ENCODE measurements at places on chromosomes 5 and 9. TPM values are rescaled to one million over a fixed set of nuclear protein-coding genes. Genes with fewer than 3 reads are reported as not detected.
A peak's percentile ranks its signal among the peaks of the same experiment; 100 is the strongest.

- no peaks in the 10 kb centered on the region for H3K27me3 ChIP-seq
- peaks cover 36% of the 10 kb centered on the region for H3K4me1 ChIP-seq
- H3K4me3 ChIP-seq: no peak overlapping the region
- H3K27ac ChIP-seq: no peak overlapping the region
- H3K36me3 ChIP-seq: no peaks in the 10 kb centered on the region
These were observed 97.7 kb upstream of the LMX1B start for GRCh38 chr9:126515873-126516505.

DNA sequence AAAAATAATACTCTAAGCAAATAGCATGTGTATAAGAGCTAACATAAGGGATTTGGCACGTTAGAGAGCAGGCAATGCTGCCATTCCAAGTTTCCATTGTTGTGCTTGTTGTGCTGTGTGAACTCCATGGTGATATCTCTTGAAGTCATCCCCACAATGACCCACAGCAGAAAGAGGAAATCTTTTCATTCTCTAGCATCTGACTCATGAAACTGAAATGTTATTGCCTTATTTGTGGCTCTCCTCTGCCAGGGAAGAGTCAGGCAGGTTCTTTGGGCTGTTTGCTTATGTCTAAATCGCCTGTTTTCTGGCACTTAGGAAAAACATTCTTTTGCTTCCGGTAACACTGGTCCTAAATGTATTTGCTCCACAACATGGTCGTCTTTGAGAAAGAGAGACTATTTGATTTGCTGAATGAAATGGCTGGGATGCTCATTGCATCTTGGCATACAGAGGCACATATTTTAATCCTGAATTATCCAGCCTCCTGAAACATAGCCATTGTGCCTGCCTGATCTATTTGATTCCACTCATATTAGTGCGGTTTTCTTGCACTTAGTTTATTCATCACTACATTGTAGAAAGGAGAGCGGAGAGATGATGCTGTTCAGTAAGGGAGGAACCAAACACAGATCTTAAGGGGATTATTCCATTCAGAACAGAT is 188.8 kb downstream of the CSNK1G3 start:
- H3K4me3 ChIP-seq: no peak overlapping the region
- DNase-seq: no peak
- H3K36me3 ChIP-seq: no peaks in the 10 kb centered on the region
- H3K4me1 ChIP-seq: no peaks in the 10 kb centered on the region
- H3K27ac ChIP-seq: no peak overlapping the region

The AUH gene
- total RNA-seq: 30.1 TPM

GRCh38 chr9:99820685-99821395 is 845 bp upstream of the NR4A3 start:
- peak overlapping the region; percentile 80 for H3K27ac ChIP-seq
- DNase-seq: peak; percentile 76
- peaks cover 27% of the 10 kb centered on the region for H3K4me1 ChIP-seq
- no peaks in the 10 kb centered on the region for H3K36me3 ChIP-seq

The PLAC8L1 gene
- 0.63 TPM for total RNA-seq

The ATP10B gene
- total RNA-seq: not detected

DNA sequence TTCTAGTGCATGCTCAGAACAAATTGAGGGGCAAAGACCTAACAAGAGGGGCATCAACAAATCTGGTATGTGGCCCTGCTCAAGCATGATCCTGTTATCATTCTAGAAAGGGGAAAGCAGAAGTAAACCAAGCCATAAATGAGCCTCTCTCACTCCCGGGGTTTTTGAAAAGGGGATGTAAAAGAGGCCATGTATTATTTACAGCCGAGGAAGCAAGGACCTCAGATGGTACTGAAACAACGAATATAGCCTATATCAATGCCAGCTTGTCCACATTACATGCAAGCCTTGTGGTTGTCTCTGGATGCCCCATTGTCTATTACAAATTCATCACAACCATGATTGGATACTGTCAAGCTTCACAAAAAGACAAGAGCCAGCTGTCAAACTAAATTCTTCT is 211.3 kb downstream of the DCP2 start:
- no peak overlapping the region for H3K4me3 ChIP-seq
- H3K36me3 ChIP-seq: no peaks in the 10 kb centered on the region
- DNase-seq: no peak
- no peaks in the 10 kb centered on the region for H3K4me1 ChIP-seq
- H3K27ac ChIP-seq: no peak overlapping the region

Measured in naive thymus-derived CD4-positive, alpha-beta T cell (primary cell).